ENCODE measurements at places on chromosomes 13 and 19.

DNA sequence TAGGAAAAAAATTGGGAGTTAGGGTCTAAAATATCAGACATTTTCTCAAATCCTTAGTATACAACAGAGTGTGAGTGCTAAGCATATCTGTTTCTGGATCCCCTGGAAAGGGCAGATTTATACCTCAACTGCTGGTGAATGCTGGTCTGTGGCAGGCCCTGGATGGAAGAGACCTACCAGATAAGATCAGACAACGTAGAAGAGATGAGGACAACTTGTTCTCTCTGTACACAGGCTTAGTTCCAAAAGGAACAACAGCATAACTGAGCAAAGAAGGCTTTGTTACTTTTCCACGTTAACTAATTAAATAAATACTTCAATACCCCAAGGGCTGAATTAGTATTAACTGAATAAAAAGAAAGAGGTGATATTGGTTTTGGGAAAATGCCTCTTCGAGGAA is 1277.3 kb downstream of the SLITRK5 start:
- DNase-seq, result no peak

DNA sequence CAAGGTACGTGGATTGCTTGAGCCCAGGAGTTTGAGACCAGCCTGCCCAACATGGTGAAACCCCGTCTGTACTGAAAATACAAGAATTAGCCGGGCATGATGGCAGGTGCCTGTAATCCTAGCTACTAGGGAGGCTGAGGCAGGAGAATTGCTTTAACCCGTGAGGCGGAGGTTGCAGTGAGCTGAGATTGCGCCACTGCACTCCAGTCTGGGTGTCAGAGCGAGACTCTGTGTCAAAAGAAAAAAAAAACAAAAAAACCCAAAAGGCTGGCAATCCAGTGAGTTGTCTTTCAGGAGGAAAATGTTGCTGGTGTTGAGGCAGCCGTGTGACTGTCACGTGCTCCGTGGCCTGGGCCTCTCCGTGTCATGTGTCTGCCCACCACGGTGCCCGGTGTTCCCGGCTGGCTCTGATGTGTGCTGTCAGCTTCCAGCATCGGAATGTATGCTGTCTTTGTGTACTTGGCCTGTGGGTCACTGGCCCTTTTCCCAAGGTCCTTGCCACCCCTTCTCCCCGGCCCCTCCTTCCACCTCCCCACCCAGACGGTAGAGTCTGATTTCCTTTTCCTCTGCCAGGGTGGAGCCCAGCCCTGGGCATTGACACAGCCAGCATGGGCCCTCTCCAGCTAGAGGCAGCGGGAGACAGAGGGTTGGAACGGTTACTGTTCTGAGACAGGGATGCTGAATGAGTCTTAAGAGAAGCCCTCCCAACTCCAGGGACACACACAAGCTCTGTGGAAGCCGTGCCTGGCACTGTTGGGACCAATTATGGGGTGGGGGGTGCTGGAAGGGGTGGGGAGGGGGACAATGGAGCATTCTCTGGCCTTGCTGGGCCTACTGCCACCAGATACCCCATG is 7.2 kb upstream of the TUBB4A start:
- no peak for DNase-seq

- DNase-seq, result no peak
Observed at GRCh38 chr13:105918842-105919741, 616.4 kb downstream of the EFNB2 start.

DNA sequence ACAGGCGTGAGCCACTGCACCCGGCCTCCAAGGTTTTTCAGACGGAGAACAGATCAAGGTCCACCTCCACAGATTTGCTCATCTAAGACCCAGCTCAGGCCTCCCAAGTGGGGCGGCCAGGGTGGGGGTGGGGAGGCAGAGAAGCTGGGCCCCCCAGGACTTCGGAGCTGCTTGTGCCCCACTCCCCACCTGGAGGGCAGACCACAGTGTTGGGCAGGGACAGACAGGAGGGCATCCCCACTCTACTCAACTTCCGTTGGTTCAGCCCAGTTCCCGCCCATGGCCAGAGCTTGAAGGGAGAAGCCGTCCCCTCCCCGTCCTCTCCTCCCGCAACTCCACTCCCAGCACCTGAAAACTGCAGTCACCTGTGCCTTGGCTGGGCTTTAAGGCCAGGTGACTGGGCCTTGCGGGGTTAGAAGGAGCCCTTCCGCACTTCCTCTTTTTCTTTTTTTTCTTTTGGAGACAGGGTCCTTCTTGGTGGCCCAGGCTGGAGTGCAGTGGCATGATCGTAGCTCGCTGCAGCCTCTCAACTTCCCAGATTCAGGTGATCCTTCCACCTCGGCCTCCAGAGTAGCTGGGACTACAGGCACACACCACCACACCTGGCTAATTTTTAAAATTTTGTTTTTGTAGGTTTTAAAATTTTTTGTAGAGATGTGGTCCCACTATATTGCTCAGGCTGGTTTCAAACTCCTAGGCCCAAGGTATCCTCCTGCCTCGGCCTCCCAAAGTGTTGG is 734 bp upstream of the LRRC8E start:
- DNase-seq, result no peak

- DNase-seq, result no peak
Observed at GRCh38 chr13:110520431-110521295, 40.9 kb downstream of the RAB20 start.

DNA sequence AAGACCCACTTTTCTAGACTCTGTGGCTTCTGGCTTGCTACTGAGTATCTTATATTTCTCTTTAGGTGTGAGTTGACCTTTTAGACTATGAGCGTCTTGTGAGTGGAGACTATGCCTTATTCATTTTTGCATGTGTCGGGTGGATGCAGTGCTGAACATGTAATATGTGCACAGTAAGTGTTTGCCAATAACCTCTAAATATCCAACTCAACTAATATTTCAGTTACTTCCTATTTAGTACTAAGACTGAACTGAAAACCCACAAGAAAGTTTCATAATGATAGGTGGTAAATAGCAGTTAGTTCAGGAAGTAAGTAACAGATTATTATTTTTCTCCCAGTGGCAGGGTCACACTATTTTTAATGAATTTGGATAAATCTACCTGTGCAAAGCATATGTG is 269.3 kb downstream of the KCNRG start:
- DNase-seq, result no peak

- DNase-seq, result no peak
Observed at GRCh38 chr19:33727331-33727998, 69.2 kb upstream of the KCTD15 start.

Data from GM13977 (cell line).